ENCODE measurements at places on chromosomes 12 and 14.

- DNase-seq: no peak
Measured at GRCh38 chr12:31702047-31702446, 26.8 kb downstream of the AMN1 start.

GRCh38 chr12:114661245-114661644, 22.7 kb downstream of the TBX3 start:
- no peak for DNase-seq

- no peak for DNase-seq
Measured at GRCh38 chr12:124391340-124392261, 96.7 kb downstream of the RFLNA start.

- DNase-seq: no peak
Measured at GRCh38 chr14:56809270-56810146, 771 bp downstream of the OTX2 start.

Data from mesothelial cell of epicardium (in vitro differentiated cells).